ENCODE measurements at places on chromosomes 13 and 19.

- no peak for DNase-seq
Measured at GRCh38 chr19:1417145-1417544, 9.8 kb downstream of the DAZAP1 start.

DNA sequence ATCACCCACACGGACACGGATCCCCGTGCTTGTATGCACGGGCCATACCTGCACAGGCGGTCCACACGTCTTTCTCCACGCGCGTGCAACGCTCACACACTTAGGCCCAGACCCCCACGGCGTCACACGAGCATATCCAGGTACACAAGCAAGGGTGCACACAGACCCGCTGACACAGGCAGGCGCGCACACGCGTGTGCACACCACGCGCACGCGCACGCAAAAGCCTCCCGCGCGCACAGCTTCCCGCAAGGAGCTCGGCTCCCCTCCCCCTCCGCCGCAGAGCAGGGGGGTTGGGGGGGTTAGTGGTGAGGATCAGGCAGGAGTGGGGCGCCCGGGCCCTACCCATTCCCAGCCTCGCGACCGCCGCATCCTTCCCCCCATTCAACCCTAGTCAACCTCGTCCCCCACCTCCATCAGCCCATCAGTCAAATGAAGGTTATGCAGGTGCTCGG is 407 bp downstream of the RAB3A start:
- peak; percentile 45 for DNase-seq

GRCh38 chr13:100423375-100423774 is 165.2 kb downstream of the GGACT start:
- DNase-seq = no peak

GRCh38 chr13:100363285-100363711 is 225.3 kb downstream of the GGACT start:
- DNase-seq = no peak

DNA sequence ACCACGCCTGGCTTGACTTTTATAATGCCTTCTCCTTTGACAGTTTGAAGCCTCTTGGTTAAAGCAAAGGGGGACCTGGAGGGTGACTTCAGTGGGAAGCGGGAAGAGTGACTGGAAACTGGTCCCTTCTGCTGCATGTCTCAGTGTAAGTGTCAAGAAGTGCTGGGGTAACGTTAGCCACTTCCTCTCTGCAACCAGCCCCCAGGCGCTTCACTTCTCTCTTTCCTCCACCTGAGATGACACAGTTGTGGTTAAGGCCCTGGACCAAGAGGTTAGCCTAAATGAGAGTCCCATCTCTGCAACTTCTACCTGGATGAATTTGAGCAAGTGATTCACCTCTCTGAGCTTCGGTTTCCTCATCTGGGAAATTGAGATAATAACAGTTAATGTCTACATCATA is 16.3 kb downstream of the LEUTX start:
- DNase-seq = no peak

DNA sequence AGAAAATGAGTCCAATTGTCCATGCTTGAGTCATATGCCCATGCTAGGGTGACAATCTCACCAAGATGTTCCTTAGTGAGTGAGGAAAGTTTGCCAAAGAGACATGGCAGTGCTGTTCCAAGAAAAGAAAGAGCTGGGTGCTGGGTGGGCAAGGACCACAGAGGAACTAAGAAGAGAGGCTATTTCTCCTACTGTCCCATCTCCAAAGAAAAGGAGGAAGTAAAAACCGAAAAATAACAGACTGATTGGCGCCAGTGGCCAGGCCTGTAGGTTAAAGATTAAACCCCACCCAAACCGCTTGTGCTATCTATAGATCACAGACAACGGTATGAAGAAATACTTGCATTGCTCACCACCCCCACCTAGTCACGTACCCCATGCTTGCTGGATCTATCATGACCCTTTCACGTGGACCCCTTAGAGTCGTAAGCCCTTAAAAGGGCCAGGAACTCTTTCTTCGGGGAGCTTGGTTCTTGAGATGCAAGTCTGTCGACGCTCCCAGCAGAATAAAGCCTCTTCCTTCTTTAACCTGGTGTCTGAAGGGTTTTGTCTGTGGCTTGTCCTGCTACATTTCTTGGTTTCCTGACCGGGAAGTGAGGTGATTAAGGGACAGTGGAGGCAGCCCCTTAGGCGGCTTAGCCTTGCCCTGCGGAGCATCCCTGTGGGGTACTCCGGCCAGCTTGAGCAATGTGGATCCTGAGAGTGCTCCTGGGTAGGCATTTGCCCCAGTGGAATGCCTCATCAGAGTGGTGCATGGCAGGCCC is 606.5 kb downstream of the UQCRFS1 start:
- no peak for DNase-seq

GRCh38 chr13:90709319-90709718 is 638.2 kb upstream of the MIR17HG start:
- DNase-seq = no peak

DNA sequence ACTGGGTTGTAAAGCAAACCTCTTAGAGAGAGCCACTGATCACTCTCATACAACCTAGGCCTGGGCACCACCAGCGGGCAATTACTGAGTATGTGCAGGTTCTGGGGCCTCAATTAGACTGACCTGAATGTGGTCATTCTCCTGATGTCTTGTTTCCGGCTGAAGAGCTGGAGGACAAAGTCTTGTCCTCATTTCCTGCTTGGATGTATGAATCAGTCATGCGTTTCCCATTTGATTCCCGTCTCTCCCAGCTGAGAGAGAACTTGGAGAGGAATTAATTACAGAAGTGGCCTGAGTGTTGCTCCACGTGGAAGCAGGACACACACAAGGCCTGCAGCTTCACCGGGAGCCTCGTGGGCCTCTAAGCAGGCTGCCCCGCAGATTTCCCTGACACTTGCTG is 799.3 kb upstream of the ARGLU1 start:
- DNase-seq = no peak

DNA sequence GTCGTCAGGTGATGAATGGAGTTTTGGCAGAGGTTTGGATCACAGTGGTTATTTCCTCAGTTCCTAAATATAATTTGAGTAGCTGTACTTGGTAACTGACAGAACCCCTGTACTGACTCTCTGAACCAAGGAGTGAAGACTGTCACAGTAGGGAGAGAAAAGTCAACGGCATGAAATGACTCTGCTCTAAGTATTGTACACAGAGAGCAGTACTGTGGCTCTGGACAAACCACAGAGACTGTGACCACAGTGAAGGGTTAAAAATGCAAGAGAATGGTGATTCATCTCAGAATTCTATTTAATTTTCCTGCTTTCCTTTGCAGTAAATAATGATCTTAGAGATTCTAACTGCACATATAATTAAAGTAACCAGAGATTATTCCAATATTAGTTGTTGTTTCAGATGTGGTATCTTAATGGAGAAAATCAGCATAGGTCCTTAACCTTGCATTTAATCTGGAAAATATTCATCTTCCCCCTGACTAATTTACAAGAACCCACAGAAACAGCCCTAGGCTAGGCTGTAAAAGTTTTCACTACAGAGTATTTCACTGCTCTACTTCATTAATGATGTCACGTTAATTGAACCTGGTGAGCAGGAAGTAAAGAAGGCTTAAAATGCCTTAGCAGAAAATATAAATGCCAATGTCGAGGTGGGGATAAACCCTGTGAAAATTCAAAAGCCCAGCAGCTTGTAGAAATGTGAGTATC is 221.9 kb downstream of the LIG4 start:
- DNase-seq = no peak

GRCh38 chr13:50235604-50236342 is 220.5 kb downstream of the KCNRG start:
- DNase-seq = no peak

DNA sequence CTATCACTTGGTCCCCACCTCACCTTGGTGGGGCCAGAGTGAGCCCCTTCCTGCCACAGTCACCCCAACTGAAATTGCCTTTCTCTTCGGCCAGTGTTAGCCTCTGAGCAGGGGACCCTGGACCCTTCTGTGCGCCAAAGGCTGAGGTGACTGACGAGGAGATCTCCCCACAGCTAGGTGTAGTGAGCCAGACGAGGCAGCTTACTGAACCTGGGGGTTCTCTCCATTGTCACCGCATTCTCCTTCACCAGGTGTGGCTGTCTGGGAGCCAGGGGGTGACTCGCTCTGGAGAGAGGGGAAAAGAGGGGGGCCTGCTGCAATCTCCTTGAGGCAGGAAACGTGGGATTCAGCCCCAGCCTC is 1.3 kb downstream of the RPS28 start:
- DNase-seq = no peak

DNA sequence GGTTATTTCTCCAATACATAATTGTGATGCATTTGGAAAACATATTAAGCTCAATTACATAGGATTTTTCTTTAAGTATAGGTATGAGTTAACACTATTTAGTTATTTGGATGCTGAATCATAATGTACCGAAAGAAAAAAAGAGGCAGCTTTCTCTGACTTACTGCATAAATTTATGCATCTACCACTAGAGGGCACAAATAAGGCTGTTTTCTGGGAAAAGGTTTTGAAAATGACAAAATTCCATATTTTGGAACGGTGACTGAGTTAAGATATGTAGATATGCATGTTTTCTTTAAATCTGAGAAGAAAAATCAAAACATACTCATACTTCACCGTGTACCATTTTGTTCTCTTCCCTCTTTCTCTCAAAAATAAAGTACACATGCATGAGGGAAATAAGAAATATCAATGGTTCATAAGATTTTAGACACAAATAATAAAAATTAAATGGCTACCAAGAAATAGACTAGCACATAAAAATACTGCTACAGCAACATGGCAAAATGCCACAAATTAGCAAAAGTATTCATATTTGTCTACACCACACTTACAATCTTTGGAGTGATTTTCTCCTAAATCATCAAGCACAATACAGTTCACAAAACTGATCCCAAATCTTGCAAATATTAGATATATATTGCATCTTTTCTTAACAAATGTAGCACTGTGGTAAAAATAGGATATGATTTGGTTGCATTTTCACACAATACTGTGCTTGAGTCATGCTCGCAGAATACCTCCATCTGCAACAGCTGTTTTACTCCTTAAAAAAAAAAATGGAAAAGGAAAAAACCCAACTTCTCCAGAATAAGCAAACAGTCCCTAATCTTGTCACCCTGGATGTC is 260.0 kb downstream of the FGF14 start:
- no peak for DNase-seq

GRCh38 chr19:50870417-50871089 is 2.7 kb upstream of the KLK2 start:
- no peak for DNase-seq

DNA sequence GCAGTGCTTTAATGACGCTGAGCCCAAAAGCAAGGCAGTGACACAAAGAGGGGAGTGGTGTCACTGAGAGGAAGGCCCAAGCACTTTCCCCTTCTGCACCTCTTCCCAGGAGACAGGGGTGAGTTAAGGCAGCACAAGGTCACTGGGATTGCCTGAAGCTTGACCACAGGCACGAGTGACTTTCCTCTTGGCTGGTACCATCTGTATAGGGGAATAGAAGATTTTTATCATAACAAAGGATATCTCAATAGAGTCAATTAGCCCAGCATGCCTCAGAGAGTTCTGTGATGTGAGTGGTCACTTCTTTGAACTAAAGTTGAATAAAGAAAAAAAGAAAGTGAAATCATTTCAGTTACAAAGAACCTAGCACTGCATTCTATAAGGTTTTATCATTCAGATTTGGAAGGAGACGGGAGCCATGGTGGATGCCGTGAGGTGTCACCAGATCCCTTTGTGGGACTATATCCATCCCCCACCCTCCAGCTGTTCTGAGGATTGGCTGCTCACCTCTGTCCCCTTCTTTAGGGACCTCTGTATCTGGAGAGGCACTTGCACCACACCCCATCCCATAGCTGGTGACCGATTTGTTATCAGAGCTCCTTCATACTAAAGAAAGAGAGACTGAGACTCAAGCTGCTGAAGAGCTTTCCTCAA is 291.2 kb downstream of the DCT start:
- DNase-seq = no peak

DNA sequence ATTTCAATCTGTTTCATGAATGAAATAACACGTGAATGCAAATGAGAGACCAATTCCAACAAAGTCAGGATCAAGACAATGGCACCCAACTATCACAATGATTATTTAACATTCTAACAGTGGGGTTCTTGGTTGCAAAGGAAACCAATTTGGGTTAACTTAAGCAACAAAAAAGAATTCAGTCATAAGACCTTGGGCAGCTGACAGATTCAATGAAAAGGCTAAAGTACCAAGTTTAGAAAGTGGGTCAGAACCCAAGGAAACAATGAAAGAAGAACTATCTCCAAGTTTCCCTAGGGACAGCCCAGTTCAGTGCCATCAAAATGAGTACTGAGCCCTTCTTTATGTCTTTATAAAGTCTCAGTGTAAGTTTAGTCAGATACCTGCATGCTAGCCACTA is 17.5 kb upstream of the SIGLEC14 start:
- no peak for DNase-seq

DNA sequence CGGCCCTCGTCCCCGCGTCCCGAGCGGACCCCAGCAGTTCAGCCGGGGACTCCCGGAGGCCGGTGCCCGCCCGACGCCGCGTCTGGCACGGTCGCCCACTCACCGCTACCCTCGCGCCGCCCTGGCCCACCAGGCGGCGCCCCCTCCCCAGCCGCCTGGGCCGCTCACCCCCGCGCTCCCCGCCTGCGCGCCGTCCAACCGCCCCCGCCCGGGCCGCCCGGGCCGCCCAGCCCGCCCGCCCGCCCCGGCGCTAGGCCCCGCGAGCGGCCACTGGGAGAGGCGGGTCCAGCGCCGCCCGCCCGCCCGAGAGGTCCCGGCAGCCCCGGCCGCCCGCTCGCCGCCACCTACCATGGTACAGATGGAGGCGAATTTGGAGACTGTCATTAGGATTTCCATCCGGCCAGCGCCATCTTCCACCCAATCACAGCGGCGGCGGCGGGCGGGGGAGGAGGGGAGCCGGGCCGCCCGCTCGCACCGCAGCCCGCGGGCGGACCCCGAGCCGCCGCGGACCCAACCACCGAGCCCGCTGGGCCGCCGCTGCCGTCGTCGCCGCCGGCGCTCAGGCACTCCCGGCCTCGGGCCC is at the start of gene USP12:
Gene USP12, minus strand, starts transcription at position 568 of the 583 bp plus-strand sequence. Its CDS starts 172 bp downstream, at position 396.
- peak; percentile 54 for DNase-seq

- no peak for DNase-seq
Measured at GRCh38 chr19:6103217-6103644, 7.1 kb downstream of the RFX2 start.

GRCh38 chr13:73900591-73900990 is 233.6 kb downstream of the KLF12 start:
- DNase-seq = no peak

GRCh38 chr13:81458170-81458569 is 1117.2 kb upstream of the SPRY2 start:
- no peak for DNase-seq

Measured in activated CD8-positive, alpha-beta memory T cell treated with anti-CD3 and anti-CD28 coated beads, Interleukin-2, amount 50 U/mL, for 4 hours (primary cell).